ENCODE measurements at places on chromosomes 7 and 10.

DNA sequence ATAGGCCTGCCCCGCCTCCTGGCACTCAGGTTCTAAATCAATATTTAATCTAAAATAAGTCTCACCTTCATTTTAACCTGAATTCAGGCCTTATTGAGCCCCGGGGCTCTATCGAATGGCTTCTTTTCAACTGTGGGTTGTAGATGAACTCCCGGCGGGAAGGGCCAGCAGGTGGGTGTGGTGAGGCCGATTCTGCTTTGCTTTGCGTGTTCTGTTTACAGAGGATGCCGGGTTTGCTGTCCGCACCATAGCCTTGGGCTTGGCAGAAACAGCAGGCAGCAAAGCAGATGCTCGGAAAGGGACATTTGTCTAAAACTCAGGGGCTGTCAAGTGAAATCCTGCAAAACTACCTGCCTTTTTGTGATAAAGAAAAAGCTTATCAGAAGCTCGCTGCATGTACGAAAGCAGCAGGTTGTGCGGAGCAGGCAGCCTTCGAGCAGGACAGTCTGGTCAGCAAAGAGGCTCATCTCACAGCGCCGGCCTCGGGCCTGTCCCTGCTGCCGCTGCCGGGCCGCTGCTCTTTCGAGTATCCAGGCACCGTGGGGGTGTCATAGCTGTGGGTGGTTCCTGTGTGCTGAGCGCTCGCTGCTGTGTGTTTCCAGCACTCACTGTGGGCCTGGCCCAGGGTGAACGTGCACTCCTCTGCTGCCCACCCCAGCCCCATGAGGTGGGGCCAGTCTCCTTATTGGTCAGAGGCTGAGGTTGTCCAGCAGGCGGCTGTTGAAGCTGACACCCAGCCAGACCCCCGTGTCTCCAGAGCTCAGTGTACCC is 434.8 kb upstream of the FOXK1 start:
- DNase-seq, result no peak

DNA sequence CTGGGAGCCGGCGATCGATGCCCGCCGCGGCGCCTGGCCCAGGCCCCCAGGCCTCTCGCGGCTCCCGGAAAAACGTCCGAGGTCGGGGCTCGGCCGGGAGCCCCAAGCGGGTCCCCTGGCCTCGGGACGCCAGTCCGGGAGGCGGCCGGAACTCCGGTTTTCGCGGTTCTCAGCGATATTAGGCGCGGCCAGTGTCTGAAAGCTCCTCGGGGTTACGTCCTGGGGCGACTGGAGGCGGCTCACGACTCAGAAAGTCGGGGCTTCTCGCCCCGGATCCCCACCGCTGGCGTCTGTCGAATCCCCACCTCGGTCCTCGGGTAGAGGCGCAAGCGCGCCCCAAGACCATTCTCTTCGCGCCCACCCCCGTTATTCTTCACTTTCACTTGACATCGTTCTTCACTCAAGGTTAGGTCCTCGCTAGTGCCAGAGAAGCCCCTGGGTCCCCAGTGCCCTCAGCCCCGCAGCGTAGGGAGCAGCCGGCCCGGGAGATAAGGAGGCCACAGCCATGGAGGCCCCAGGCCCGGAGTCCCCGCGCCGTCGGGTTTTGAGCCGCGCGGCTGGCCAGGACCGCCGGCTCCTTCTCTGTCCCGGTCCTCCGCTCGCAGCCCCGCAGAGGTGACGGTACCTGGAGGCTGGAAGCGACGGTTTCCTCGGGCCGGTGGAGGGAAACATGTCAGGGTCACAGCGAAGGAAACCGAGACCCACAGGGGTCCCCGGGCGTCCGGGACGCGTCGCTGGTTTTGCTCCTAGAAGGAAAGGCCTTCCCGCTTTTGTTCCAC is 35.2 kb upstream of the EBLN1 start:
- peak; percentile 6 for DNase-seq

GRCh38 chr10:100835810-100836209 is 77.0 kb upstream of the SLF2 start:
- no peak for DNase-seq

GRCh38 chr10:1425879-1426278 is 311.4 kb downstream of the ADARB2 start:
- no peak for DNase-seq

DNA sequence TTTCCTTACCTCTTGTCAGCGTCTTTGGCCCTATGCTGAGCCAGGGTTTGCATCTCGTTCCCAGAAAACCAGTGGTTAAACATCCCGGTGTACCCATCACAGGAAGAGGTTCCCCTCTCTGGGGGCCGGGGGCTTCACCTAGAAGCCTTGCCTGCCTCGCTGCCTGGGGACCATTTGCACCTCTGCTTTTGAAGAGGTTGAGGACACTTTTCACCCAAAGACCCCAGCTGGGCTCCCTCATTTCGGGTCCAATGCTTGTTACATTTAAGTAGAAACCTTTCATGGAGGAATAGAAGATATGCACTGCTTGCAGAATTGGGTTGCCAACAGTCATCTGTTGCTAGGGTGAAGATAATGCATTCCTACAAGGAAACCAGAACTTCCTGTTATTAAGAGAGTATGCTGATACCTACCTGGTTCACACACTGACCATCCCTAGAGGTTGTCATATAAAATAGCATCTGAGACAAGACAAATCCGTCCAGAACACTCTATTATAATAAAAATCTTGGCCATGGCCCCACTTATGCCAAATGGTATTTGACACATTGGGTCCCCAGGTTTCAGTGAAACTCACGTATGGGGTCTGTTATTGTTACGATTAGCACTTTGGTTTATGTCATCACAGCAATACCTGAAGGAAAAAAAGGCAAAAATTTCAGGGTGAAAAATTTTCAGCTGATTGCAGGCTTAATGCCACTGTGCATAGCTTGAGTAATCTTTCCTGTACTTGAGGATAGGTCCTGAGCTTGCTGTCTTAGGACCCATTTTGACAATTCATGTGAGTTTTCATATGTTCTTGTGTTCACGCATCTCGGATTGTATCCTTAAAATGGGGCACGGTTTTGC is 917 bp downstream of the ZNF365 start:
- DNase-seq, result no peak

GRCh38 chr7:1140476-1141104 is 19.4 kb downstream of the ZFAND2A start:
- no peak for DNase-seq

GRCh38 chr7:21113609-21114415 is 314.1 kb upstream of the SP4 start:
- DNase-seq, result no peak

DNA sequence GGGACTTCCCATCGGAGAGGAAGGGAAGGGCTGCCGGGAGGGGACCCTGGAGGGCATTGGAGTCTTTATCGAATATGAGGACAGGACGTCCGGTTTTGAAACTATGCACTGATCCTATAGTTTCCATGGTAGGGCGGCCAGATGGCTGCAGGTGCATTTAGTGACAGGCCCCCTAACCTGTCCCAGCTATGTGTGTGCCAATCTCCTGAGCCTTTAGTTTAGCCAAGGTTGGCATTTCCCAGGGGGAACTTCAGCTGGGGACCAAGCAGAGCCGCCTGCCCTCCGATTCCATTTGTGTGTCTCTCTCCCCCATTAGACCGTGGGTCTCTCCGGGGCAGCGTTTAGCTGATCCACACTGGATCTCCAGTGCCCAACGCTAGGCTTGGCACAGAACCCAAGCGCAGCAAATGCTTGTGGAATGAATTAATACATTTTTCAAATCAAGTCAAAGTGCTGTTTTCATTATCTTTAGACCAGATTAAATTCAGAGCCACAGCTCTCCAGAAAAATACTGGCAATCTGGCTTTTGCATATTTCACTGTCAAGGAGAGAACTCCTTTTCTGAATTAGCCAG is 19.9 kb downstream of the TMEM270 start:
- DNase-seq, result no peak
